Karpas-422 (cell line): ENCODE measurements at places on chromosomes 3 and 15. TPM values are rescaled to one million over a fixed set of nuclear protein-coding genes. Genes with fewer than 3 reads are reported as not detected.
A peak's percentile ranks its signal among the peaks of the same experiment; 100 is the strongest.

The GOLGA8S gene
- not detected in 2 replicates for total RNA-seq

The SERINC4 gene
- total RNA-seq = not detected in 2 replicates

The TMEM45A gene
- 0.11 and 1.3 TPM in 2 replicates for total RNA-seq

The LRRC31 gene
- total RNA-seq = not detected in 2 replicates

The STRIT1 gene
- not detected in 2 replicates for total RNA-seq

The UQCC5 gene
- 23.4 and 29.7 TPM in 2 replicates for total RNA-seq

The OXNAD1 gene
- total RNA-seq = 23.3 and 30.3 TPM in 2 replicates

The GPR27 gene
- not detected in 2 replicates for total RNA-seq

The GOLGA6B gene
- not detected in 2 replicates for total RNA-seq

The KLF15 gene
- total RNA-seq = not detected in 2 replicates

The BNC1 gene
- total RNA-seq = not detected in 2 replicates

The TMC3 gene
- total RNA-seq = not detected in 2 replicates

The CGNL1 gene
- total RNA-seq = not detected in 2 replicates

GRCh38 chr3:111548756-111549155, 6.8 kb downstream of the CD96 start:
- no peak overlapping the region for H3K27ac ChIP-seq
- H3K4me1 ChIP-seq = no peaks in the 10 kb centered on the region
- no peaks in the 10 kb centered on the region for H3K36me3 ChIP-seq
- no peak overlapping the region for H3K4me3 ChIP-seq

DNA sequence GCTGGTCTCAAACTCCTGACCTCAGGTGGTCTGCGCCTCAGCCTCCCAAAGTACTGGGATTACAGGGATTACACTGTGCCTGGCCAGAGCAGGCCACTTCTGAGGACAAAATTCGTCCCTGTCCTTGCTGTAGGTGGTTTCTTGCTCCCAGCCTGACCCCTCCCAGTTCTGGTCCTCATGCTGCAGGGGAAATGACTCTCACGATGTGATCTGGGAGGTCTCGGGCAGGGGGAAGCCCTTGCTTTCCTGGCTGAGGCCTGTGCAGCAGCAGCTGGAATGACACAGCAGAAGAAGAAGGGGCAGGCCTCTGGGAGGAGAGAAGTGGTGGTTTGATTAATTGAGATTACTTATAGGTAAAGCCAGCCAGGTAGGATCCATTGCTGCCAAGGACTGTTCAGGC, 39.3 kb downstream of the MEGF11 start:
- H3K36me3 ChIP-seq = no peaks in the 10 kb centered on the region
- no peaks in the 10 kb centered on the region for H3K27me3 ChIP-seq
- H3K4me3 ChIP-seq = no peak overlapping the region
- no peak overlapping the region for H3K27ac ChIP-seq
- DNase-seq = no peak

DNA sequence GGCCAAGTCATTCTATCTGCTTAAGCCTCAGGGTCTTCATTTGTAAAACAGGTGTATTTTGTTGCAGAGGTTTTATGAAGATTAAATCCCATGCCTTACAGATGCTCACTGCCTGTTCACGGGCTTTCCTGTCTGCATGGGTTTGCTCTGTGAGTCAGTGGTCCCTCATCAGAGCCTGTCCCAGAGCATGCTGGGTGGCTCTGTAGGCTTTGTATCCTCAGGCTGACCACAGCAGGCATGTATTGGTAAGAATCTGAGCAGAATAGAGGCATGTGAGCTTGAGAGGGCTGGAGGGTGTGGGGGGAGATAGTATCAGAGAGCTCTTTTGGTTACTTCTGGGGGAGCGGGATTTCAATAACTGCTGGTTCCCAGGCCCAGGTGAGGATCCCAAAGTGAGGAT, 45.4 kb upstream of the PLXNA1 start:
- no peaks in the 10 kb centered on the region for H3K27me3 ChIP-seq
- no peaks in the 10 kb centered on the region for H3K4me1 ChIP-seq
- H3K4me3 ChIP-seq = no peak overlapping the region

DNA sequence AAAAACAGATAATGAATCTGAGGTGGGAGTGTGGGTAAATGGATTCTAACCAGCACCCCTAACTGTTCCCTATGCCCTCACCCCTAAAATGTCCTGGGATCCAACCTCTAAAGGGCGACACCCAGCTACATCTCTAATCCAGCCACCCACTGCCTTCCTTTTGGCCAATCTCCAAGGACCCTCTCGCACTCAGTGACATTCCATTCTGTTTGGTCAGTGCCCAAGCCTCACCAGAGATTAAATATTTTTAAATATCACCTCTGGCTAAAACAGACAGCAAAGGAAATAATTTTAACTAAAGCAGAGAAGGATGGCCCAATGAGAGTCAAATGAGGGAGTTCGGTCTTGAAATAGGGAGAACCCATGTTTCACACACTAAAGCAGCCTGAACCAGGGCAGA, 19.9 kb upstream of the SCN10A start:
- no peaks in the 10 kb centered on the region for H3K27me3 ChIP-seq
- H3K4me1 ChIP-seq = no peaks in the 10 kb centered on the region
- DNase-seq = peak; percentile 22
- no peaks in the 10 kb centered on the region for H3K36me3 ChIP-seq
- no peak overlapping the region for H3K4me3 ChIP-seq

GRCh38 chr15:64232400-64232799, 69.6 kb upstream of the PPIB start:
- no peak overlapping the region for H3K4me3 ChIP-seq
- H3K27me3 ChIP-seq = no peaks in the 10 kb centered on the region
- peaks cover 8% of the 10 kb centered on the region; the same call in 1 of the 2 replicates for H3K36me3 ChIP-seq
- DNase-seq = no peak
- peak overlapping the region; percentile 57; the same call in 1 of the 2 replicates for H3K27ac ChIP-seq

- DNase-seq = no peak
- no peak overlapping the region for H3K4me3 ChIP-seq
- no peaks in the 10 kb centered on the region for H3K4me1 ChIP-seq
These were observed 41.6 kb downstream of the C3orf20 start for GRCh38 chr3:14716591-14716990.

DNA sequence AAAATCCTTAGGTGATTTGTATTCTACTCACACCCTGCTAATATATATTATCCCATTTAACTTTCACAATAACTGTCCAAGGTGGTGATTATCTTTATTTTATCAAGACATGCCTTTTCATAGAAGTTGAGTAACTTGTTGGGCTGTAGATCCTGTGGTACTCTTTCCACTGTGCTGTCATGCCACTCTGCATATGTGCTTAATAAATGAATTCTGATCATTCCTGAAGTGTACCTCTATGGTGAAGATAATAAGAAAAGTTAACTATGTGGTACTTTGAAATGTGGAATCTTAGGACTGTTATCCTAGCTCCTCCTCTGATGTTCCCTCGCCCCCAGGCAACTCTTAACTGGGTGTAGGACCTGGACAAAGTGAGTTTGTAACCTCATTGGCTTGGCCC, 5.2 kb downstream of the SNRK start:
- H3K27ac ChIP-seq = no peak overlapping the region
- DNase-seq = no peak
- H3K27me3 ChIP-seq = no peaks in the 10 kb centered on the region
- H3K36me3 ChIP-seq = no peaks in the 10 kb centered on the region
- H3K4me1 ChIP-seq = peaks cover 82% of the 10 kb centered on the region

DNA sequence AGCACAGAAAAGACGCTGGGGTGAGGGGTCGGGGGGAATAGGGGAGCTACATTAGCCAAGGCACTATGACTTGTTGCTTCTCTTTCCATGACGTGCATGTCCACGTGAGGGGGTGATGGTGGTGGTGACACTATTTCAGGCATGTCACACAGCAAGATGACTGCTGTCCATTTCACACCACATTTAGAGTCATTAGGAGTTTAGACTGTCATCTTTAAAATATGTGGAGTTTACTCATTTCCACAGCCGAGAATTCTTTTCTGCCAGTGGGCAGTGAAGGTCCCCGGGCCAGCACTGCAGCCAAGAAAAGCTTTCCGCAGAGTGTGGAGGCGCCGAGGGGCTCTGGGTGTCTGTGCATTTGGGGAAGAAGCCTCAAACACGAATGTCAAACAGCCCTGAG, 954 bp upstream of the DGKG start:
- H3K4me1 ChIP-seq = no peaks in the 10 kb centered on the region
- no peaks in the 10 kb centered on the region for H3K36me3 ChIP-seq
- no peak for DNase-seq
- H3K27ac ChIP-seq = no peak overlapping the region
- H3K4me3 ChIP-seq = no peak overlapping the region

DNA sequence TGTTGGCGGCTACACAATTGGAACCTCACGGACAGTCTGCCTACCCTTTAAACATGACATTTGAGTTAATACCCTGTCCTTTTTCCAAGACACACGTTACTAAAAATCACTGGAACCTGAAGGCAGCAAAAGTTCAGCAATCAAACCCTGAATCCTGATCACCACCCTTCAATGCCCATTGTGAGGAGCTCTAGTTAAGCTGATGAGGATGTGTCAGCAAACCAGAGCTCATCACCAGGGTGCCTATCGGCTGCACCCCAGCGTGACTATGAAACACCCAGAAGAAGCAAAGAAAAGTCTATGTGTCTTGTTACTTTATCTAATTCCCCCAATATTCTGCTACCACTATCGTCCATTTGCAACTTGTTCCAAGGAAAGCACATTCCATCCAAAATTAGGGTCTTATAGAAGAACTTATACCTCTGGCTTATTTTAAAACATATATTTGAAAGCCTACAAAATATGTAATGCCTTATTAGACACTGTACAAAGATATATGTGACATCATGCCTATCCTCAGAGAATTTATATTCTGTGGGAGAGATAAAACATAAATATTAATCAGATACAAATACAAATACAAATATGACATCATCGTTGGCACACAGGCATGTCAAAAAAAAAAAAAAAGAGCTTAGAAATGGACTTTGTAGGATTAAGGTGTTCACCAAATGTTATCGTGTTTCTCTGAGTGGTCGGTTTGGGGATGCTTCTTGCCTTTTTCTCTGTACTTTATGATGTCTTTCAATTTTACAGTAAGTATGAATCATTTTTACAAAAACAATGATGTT, 219.7 kb upstream of the SETMAR start:
- H3K4me3 ChIP-seq = no peak overlapping the region
- no peaks in the 10 kb centered on the region for H3K4me1 ChIP-seq
- H3K27me3 ChIP-seq = no peaks in the 10 kb centered on the region
- H3K36me3 ChIP-seq = no peaks in the 10 kb centered on the region

- H3K36me3 ChIP-seq = no peaks in the 10 kb centered on the region
- no peaks in the 10 kb centered on the region for H3K4me1 ChIP-seq
- no peaks in the 10 kb centered on the region for H3K27me3 ChIP-seq
- H3K27ac ChIP-seq = no peak overlapping the region
- no peak for DNase-seq
These were observed 112.6 kb upstream of the THRB start for GRCh38 chr3:24607281-24607680.

DNA sequence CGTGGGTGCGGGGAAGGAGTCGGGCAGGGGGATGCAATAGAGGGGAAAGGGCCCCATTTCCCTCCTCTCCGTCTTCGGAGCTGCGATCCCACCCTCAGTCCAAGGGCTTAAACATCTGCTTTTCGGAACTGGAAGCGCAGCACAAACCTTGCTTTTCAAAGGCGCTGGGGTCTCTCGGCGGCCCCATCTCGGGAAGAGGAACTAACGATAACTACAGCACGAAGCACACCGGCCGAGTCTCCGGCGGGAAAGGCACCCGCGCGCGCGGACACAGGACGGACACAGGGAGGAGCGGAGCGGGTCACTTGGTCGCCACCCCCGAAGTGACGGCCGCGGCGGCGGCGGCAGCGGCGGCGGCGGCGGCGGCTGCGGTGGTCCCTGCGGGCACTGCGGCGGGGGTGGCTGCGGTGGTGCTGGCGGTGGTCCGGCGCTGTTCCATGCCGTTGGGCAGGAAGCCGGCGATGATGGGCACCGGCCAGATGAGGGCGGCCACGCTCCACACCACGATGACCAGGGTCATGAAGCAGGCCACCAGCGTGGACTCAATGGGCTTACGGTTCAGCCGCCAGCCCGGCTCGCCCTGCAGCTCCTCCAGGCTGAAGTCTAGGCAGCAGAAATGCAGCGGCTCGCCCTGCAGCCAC, 1.1 kb downstream of the TMEM158 start:
- no peaks in the 10 kb centered on the region for H3K27me3 ChIP-seq
- H3K4me1 ChIP-seq = peaks cover 3% of the 10 kb centered on the region; the same call in 1 of the 2 replicates
- H3K36me3 ChIP-seq = no peaks in the 10 kb centered on the region
- no peak overlapping the region for H3K4me3 ChIP-seq
- no peak for DNase-seq

DNA sequence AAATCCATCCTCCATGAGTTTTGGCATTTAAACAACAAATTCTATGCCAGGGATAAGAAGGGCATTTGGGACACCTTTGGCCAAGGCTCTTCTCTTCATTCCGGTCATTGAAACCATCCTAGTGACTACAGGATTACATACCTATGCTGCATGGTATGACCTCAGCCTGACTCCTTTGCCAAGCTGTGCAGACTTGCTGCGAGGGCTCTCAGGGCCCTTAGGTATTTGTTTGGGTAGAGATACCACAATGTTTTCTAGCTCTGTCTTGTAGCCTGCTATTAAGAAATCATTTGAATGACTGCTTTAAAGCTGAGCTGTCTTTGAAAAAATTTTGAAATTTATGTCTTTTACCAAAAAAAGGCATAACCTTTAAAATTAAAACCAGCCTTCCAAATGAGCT, 749.8 kb upstream of the SGO1 start:
- no peak for DNase-seq
- no peaks in the 10 kb centered on the region for H3K4me1 ChIP-seq
- H3K27ac ChIP-seq = no peak overlapping the region

GRCh38 chr3:16406166-16406565, 107.3 kb downstream of the RFTN1 start:
- H3K4me3 ChIP-seq = no peak overlapping the region
- H3K36me3 ChIP-seq = peaks cover 74% of the 10 kb centered on the region
- no peak for DNase-seq
- peaks cover 64% of the 10 kb centered on the region for H3K4me1 ChIP-seq
- peak overlapping the region; percentile 72 for H3K27ac ChIP-seq

DNA sequence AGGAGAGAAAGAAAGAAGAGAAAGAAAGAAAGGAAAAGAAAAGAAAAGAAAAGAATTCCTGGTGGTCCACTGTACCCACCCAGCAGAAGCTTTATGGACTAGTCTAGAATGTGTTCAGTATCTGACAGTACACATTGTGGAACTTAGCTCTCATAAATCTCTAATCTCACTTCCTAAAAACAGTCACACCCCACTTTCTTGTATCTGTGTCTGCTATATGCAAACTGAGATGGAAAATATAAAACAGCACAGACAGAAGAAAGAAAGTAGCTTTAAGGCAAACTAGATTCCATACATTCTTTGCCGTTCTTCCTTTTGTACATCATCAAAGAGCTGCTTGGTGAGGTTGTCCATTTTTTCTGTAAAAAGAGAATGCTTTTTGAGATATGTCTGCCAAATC, 41.1 kb upstream of the GNB5 start:
- peaks cover 56% of the 10 kb centered on the region for H3K4me1 ChIP-seq
- no peaks in the 10 kb centered on the region for H3K36me3 ChIP-seq
- H3K27ac ChIP-seq = peak overlapping the region; percentile 75
- peak; percentile 84 for DNase-seq
- H3K4me3 ChIP-seq = peak overlapping the region; percentile 58
